ENCODE measurements at places on chromosomes 16 and 17.
A peak's percentile ranks its signal among the peaks of the same experiment; 100 is the strongest.

- no peak for DNase-seq
Measured at GRCh38 chr17:68102318-68102758, 66.8 kb downstream of the KPNA2 start.

GRCh38 chr16:633336-634050 lies 2.6 kb downstream of the METTL26 start:
- no peak for DNase-seq

- no peak for DNase-seq
Measured at GRCh38 chr17:63679214-63679613, 20.7 kb downstream of the LIMD2 start.

DNA sequence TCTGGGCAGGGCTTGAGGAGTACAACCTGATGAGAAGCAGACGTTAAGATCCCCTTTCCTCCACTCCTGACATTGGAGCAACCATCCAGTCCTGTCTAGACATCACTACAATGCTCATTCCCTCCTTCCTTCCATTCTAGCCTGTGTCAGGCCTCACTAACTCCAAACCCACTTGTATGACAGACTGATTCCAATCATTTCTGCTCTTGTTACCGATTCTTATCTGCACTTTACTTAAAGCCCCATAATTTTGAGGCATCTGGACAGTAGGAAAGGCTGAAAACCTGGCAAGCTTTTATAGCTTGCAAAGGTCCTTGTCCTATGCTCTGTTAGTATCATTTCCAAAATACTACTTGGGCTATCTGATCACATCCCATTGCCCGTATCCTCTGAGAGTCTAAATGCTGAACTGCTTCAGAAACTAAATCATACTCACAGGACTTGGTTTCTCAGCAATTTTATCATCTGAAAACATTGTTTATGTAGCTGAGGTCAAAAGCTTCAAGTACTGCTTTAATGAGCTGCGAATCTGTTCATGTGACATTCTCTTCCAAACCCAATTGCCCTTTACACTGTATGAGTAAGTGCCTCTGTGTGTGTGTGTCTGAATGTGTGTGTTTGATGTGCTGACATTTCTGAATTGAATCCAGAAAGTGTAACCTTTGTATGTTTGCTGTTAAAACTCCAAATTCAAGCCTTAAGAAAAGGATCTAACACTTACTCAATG lies 57.2 kb upstream of the CACNG3 start:
- DNase-seq = no peak

- no peak for DNase-seq
Measured at GRCh38 chr16:70370924-70371323, 24.2 kb downstream of the DDX19A start.

DNA sequence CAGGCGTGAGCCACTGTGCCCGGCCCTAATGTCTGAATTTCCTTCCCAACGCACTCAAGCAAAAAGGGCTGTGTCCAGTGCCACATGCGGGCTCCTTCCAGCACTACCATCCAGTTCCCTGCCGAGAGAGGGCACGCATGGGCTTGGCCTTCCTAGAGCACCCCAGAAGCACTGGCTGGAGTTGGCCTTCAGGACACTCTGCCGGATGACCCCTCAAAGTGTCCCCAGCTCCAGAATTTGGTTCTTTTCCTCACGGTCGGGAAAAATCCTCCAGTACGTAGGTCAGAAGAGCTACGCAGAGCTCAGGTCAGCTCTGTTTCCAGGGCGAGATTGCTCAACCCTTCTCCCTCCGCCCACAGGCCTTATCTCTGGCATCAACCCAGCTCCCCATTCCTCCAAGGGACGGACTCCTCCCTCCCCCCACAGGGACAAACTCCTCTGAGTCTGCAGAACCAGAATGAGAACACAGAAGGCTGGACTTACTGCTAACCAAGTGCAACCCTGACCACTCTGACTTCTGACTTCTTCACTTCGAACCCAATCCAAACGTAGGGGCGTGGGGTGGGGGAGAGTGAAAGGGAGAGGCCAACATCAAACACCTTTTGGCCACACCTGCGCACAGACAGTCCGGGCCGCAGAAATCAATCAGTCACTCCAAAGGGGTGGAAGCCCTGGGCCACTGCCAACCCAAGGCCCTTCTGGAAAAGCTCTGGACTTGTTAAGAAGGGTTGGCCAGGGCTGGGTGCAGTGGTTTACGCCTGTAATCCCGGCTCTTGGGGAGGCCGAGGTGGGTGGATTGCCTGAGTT lies 3.6 kb downstream of the CDC42EP4 start:
- DNase-seq = peak; percentile 90

- no peak for DNase-seq
Measured at GRCh38 chr17:7511108-7511507, 26.9 kb downstream of the POLR2A start.

GRCh38 chr16:54203851-54204505 lies 82.6 kb downstream of the IRX3 start:
- DNase-seq = no peak

- peak; percentile 70 for DNase-seq
Measured at GRCh38 chr16:67444259-67445125, 13.6 kb downstream of the HSD11B2 start.

- DNase-seq = no peak
Measured at GRCh38 chr17:31908386-31908785, 6.9 kb upstream of the UTP6 start.

GRCh38 chr17:57528058-57528451 lies 217.0 kb downstream of the CCDC182 start:
- DNase-seq = no peak

GRCh38 chr16:8665529-8665928 lies 8.9 kb upstream of the ABAT start:
- no peak for DNase-seq

DNA sequence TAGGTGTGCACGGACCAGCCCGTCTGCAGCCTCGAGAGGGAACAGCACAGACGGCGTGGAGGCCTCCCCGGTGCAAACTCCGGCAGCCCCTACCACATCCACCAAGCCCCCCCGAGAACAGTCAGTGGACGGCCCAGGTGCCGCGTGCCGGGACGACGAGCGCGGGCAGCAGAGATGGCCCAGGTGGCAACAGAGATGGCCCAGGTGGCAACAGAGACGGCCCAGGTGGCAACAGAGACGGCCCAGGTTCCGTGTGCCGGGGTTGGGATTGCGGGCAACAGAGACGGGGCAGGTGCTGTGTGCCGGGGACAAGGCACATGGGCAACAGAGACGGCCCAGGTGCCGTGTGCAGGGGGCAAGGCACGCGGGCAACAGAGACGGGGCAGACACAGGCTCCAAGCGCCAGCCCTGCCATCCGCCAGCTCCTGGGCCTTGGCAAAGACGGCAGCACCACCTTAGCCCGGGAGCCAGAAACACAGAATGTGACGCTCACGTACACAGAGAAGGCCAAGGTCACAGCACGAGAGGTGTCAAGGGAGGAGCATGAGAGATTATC lies 31.1 kb downstream of the RPH3AL start:
- no peak for DNase-seq

DNA sequence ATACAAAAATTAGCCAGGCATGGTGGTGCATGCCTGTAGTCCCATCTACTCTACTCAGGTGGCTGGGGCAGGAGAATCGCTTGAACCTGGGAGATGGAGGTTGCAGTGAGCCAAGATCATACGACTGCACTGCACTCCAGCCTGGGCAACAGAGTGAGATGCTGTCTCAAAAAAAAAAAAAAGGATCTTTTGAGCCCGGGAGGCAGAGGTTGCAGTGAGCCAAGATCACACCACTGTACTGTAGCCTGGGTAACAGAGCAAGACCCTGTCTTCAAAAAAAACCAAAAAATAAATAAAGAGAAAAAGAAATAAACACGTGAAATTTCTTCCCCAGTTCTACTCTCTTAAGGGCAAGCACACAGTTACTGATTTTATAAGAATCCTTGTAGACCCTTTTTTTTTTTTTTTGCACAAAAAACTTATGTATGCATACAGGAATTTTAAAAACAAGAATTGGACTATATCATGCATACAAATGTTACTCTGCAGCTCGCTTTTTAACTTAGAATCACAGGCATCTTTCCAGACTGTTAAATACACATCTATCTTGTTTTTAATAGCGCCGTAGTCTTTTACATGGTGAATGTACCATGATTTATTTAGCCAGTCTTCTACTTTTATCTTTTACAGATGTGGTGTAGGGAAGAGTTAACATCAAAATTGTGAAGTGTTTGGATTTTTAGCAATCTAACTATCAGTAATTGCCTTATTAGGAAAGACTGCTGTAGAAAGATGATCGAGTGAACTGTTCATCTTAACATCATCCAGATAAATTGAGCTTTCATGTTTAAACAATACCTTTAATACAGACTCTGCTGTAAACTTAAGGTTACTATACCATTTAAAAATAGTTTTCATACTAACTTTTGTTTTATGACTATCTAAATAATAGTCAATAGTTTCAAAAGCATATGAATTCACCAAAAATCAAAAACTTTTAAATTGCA lies 14.6 kb downstream of the CDH3 start:
- DNase-seq = no peak

GRCh38 chr16:27771201-27771910 lies 221.4 kb downstream of the KATNIP start:
- DNase-seq = no peak

- DNase-seq = no peak
Measured at GRCh38 chr17:10798332-10798749, 5.6 kb downstream of the TMEM238L start.

- DNase-seq = no peak
Measured at GRCh38 chr17:72719578-72720493, 372.7 kb downstream of the SLC39A11 start.

DNA sequence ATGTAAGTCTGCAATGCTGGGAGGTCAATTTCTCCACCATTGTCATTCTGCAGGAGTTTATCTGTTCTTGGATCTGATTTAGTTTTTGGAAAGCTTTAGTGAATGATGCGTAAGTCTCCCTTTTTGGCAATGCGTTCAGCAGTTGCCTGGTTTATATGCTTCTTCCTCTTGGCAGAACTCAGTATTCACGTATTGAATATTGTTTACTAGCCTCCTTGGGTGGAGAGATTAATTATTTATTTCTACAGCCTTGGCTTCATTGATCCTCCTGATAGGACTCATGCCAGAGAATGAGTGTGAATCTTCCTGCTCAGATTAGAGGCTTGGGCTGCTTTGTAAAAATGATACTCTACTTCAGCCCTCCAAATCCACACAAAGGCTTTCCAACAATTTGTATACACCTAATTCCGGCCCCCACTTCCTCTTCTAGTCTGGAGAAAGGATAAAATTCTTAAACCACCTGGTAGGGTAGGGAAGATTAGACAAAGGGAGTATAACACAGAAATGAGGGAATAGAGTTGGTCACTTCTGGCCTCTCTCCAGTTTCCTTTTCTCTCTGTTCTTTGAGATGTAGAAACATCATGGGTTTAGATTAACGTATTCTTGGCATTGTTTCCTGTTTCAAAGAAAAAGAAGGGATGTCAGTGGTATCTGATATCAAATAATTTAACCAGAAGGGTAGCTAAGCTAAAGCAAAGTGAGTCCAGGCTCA lies 929.8 kb downstream of the KCNJ2 start:
- no peak for DNase-seq

DNA sequence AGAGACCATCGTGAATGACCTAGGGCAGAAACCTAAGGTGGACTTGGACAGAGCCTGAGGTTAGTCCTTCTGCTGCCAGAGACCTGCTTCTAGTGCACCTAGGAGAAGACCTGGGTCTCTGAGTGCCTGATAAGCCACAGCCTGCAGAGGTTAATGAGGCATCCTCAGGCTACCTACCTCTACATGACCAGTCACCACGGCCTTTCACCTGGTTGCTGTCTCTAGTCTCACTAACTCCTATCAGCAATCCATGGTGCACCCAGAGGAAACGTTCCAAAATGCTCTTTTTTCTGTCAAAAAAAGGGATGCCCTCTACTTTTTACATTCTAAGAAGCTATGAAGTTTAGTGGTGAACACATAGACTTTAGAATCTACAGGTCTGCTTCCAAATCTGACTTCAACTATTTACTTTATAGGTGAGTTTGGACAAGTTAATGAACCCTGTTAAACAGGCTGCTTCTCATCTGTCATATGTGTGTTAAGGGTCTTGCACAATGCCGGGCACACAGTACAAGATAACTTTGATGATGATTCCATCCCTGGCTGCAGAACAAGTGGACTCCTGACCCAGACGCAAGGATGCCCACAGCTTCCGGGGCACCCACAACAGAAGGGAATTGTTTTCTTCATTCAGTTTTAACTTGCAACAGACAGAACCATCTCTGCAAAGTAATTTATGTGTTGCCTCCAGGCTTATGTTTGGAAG lies 469.9 kb upstream of the CDH5 start:
- DNase-seq = no peak

DNA sequence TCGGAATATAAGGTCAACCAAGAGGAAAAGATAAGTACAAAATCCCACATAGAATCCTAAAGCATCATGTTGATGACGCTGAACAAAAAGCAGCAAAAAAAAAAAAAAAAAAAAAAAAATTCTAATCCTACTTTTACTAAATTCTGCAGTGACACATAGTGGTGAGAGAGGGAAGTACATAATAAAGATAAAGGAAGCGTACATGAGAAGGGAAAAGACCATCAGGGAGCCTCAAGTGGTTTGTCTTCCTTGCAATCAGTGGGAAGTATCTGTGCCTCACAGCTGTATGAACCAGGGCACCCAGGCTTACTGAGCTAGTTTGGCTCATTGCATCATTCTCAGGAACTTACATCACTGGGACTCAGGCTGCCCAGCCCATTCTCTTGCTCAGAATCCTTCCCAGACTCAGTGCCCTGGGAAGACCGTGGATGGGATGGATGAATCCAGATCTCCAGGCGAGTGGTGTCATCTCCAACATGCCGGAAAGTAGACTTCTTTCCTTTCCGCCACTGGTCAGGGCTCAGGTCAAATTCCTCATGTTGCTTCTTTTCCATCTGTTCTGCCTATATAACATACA lies 21.2 kb downstream of the SMG6 start:
- peak; percentile 71 for DNase-seq

- no peak for DNase-seq
Measured at GRCh38 chr16:16084874-16085273, 135.5 kb downstream of the ABCC1 start.

- peak; percentile 7 for DNase-seq
Measured at GRCh38 chr16:3431779-3432219, 11.5 kb downstream of the ZNF597 start.

DNA sequence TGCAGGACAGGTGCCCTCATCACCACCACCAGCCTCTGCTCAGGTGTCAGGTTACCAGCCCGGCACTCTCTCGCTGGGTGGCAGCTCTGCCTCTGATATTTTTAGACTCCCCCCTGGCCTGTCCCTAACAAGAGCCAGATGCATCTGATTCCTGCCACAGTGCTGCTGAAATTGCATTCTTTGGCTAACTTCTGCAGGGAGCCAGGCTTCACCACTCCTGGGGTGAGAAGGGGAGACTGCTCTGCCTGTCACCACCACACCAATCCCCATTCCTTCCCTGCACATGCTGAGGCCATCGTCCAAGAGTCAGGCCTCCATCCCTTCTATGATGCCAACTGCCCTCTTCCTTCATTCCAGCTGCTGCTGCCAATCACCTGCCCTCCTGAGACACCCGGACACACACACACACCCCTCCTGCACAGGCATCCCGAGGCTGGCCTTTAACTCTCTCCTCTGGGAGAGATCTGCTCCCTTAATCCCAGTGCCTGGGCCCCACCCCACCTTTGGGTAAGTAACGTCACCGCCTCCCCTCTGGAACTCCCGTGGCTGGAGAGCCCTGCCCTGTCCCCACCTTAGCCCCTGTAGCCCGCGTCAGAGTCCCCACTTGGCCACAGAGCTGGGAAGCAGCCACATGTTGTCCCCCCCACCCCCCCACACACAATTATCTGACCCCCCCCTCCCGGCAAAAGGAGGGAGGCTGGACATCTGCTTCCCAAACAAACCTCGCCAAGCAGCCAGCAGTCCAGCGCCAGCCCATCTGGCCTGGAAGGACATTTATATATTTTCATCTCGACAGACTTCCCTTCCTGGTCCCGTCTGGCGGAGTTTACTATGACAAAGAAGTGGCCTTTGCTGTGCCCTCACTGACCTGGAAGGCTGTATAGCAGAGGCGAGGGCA lies 2.8 kb downstream of the EMP2 start:
- DNase-seq = no peak
